ENCODE measurements at places on chromosomes 16 and 17.

GRCh38 chr16:54199487-54200160 lies 87.0 kb downstream of the IRX3 start:
- ATAC-seq, result no peak

DNA sequence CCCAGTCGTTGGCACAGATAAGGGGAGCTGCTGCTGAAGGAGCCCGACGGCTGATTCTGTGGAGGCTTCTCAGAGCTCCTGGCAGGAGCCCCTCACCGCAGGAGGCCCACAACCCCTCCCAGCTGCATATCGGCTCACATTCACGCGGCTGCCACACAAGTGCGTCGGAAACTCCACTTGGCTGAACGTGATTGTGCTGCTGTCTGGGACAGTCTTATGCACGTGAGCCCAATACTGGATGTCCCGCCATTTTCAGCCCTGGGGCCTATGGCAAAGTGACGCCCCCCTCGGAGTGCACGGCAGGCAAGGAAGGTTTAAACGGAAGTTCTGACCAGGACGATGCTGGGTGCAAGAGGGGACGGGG lies 8.7 kb upstream of the PITPNA start:
- ATAC-seq, result no peak

GRCh38 chr16:29729116-29729521 lies 16.7 kb downstream of the C16orf54 start:
- ATAC-seq, result peak; percentile 88

GRCh38 chr17:21375757-21376080 lies 438 bp upstream of the KCNJ12 start:
- ATAC-seq, result no peak

DNA sequence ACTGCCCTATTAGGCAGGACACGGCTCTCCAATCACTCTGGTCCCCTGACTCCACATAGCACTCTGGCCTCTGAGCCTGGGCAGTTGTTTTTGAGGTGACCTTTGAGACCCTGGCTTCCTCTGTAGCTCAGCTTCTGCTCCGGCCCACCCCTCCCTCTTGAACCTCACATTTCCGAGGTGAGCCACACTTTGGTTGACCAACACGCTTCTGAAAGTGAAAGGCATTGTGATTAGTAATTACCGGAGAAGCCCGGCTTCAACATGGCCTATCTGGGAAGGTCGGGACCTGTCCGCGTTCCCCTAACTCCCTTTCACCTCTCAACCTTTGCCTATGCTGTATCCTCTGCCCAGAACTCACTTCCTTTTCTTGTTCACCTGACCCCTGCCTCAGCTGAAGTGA lies 10.3 kb upstream of the ITGAX start:
- no peak for ATAC-seq

DNA sequence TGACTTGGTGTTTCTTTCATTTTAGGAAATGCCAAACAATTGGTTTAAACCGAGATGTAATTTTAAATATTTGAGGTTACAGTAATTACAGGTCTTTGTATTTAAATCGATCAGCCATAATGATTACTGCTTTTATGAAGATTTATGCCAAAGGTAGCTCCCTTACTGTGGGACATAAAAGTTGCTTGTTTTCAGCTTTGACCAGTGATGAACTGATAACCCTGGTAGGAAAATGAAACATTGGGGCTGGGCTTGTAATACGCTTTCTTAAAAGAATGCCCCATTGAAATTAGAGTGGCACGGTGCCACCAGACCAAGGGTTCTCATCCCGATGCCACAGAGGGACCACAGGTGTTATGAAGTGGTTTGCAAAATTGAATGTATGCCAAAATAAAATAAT lies 7.3 kb downstream of the TNRC6A start:
- no peak for ATAC-seq

DNA sequence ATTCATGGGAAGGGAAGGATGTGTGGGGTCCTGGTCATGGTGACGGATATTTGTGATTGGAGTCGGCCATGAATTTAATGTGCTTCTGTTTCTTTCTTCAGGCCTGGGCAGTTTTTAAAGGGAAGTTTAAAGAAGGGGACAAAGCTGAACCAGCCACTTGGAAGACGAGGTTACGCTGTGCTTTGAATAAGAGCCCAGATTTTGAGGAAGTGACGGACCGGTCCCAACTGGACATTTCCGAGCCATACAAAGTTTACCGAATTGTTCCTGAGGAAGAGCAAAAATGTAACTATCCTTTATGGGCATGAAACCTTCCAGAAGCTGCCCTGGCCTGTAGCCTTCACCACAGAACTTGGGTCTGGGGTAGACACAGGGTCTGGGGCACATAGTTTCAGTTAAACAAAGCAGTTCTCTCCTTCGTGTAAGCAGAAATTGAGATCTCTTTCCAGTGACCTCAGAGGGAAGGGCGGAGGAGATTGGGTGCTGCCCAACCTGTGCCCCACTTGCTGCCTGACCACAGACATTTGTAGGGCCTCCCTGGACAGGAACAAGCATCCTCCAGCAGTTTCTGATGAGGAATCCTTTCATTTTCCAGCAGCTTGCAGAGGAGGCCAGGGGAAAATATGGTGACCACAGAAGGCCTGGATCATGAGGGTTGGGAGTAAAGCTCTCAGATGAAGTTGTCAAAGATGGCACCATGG lies 10.1 kb downstream of the IRF8 start:
- ATAC-seq, result no peak

DNA sequence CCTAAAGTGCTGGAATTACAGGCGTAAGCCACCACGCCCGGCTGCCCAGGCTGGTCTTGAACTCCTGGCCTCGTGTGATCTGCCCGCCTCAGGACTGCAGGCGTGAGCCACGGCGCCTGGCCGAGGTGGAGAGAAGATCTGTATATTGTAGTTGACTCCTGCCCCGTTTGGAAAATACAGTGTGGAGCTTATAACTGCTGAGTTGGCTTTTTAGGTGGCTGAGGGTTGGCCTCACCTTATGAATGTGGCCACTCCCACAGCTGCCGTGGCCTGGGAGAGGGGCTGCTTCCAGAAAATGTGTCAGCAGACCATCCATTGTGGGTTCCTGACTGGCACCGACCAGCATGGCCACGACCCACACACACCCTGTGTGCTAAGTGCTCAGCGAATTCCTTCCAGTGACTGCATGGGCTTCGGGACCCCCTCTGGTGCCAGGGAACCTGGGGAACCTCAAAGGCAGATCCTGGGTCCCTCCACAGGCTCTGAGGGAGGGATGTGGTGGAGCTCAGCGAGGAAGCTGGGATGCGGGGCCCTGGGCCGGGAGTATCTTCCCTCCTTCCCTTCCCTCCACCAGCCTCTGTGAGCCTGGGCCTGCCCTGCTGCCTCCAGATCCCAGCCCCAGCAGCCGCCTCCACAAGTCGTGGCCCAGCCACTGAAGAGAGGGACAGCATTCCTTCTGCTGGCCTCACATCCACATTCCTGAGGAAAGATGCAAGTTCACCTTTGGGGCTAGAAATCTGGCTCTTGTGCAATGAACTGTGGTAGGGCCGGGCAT lies 10.9 kb upstream of the RAB11FIP3 start:
- ATAC-seq, result no peak

GRCh38 chr16:76303637-76304314 lies 26.6 kb downstream of the CNTNAP4 start:
- no peak for ATAC-seq

GRCh38 chr17:6567528-6568183 lies 11.3 kb upstream of the PITPNM3 start:
- ATAC-seq, result peak; percentile 85

DNA sequence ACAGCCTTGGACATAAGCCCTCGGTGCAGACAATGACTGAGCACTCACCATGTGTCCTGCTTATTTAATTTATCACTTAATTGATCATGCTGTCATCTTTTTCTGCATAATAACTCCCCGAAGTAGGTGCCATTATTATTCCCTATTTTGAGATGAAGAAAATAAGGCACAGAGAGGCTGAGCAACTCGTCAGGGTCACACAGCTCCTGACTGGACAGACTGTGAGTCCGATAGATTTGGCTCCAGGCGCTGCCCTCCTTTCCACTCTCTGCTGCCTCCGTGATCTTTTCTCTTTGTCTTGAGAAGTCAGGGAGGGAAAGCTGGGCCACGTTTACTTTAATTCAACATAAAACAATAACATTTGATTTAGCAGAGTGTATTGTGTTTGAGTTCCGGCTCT lies 19.0 kb upstream of the N4BP1 start:
- no peak for ATAC-seq

DNA sequence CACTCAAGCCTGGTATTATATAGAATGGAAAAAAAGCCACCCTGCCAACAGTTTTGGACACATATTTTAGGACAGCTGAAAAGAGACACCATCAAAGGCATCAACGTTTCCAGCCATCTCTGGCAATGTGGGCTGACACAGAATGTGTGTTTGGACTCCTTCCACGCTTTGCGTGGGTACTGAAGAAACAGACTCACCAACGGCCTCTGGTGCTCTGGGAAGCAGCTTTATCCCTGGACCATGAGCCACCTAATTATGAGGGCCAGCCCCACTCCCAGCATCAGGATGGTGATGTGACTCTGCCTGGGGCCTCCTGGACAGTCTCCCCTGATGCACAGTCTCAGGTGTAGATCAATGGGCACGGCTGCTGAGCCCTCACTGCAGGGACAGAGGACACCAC lies 27.9 kb downstream of the CCDC57 start:
- ATAC-seq, result no peak

DNA sequence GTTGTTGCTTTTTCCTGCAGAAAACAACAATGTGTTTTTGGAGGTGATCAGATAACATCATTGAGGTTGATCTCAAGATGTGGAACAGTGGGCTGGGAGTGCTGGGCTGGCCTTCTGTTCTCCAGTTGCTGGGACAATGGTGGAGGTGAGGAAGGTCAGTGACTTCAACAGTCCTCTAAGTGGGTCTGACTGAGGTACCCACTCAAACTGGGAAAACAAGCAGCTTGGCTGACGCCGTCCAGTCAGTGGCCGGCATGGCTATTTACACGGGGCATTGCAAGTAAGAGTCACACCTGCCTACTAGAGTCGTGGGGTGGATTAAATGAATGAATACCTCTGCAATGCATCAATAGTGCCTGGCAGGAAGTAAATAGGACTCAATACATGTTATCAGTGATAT lies 386.7 kb upstream of the ZFHX3 start:
- ATAC-seq, result no peak

DNA sequence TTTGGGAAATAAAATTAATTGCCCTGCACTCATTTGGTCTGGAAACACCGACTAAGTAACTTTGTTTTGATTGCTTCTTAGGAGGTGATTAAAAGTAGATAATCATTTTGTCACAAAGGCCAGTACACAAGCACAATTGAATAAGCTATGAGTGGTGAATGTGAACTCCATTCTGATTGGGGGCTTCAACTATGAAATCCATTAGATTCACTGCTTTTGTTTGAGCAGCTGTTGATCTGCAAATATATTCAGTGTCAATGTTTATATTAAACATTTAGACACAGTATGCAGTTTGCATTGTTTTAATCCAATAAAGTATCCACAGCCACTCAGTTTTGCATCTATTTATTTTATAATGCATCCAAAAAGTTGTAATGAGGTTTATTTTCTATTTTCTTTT lies 817.5 kb downstream of the CDH11 start:
- no peak for ATAC-seq

- ATAC-seq, result no peak
Measured at GRCh38 chr17:80882926-80883685, 108.5 kb upstream of the CHMP6 start.

- peak; percentile 41 for ATAC-seq
Measured at GRCh38 chr17:37551788-37552187, 57.4 kb downstream of the SYNRG start.

DNA sequence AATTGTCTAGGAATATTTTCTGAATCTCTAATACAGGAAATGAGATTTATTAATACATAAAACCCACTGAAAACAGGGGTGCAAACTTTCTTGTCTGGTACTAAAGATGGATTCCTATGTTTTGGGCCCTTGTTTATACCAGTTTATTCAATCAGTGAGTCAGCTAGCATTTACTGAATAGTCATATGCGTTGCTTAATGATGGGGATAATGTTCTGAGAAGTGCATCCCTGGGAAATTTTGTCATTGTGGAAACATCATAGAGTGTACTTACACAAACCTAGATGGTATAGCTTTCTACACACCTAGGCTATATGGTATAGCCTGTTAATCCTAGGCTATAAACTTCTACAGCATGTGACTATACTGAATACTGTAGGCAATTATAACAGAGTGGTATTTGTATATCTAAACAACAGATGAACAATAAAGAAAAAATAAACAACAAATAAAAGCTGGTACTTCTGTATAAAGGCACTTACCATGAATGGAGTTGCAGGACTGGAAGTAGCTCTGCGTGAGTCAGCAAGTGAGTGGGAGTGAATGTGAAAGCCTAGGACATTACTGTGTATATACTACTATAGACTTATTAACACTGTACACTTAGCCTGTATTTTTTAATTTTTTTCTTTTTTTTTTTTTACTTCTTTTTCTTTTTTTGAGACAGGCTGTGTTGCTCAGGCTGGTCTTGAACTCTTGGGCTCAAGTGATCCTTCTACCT lies 63.7 kb downstream of the SIAH1 start:
- peak; percentile 64 for ATAC-seq

GRCh38 chr17:76742958-76743357 lies 5.0 kb downstream of the MFSD11 start:
- ATAC-seq, result no peak

DNA sequence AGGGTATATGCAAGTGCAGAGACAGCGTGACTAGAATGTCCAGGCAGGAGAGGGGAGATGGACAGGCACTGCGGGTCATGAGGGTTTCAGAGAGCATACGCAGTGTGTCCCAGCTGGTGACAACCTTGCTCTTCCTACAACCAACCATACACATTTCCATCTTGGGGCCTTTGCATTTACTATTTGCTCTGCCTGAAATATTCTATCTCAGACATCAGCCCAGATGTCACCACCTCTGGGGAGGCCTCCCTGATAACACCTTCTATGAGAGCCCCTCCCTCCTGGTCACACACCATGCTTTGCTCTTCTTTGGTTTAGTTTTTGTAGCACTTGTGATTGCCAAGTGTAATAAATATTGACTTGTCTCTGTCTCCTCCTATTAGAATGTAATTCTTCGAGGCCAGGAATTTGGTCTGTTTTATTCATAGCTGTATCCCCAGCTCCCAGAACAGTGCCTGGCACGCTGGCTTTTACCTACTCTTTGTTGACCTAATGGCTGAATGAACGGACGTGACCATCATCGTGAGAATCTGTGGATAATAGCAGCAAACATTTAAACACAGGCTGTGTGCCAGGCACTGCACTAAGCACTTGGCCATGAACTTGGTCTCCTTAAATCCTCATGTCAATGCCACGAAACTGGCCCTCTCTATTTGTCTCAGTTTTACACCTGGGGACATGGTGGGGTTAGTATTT lies 51.9 kb downstream of the PLCG2 start:
- ATAC-seq, result peak; percentile 70

Measured in motor neuron (in vitro differentiated cells).